Stimulated activated CD4-positive, alpha-beta T cell treated with anti-CD3 and anti-CD28 coated beads, TNF-alpha, amount 100 ng/mL, for 48 hours (primary cell): ENCODE measurements at places on chromosomes 7 and 10.

DNA sequence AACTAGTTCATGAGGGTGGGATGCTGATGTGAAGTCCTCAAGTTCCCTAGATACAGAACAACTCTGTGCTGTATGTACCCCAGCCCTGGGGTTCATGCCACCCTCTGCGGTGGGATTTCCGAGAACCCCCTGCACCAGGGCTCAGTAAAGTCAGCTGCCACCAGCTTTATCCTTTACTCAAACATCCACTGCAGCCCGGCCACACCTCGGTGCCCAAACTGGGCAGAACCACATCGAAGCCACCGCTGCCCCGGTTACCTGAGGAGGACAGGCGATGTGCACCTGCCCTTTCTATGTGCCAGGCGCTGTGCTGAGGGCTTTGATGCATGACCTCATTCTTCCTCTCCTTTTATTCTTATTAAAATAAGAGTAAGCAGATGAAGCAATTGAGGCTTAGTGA lies 9.9 kb upstream of the CALML5 start:
- DNase-seq, result no peak

- DNase-seq, result no peak
Measured at GRCh38 chr10:126128581-126128980, 232.2 kb downstream of the FANK1 start.

DNA sequence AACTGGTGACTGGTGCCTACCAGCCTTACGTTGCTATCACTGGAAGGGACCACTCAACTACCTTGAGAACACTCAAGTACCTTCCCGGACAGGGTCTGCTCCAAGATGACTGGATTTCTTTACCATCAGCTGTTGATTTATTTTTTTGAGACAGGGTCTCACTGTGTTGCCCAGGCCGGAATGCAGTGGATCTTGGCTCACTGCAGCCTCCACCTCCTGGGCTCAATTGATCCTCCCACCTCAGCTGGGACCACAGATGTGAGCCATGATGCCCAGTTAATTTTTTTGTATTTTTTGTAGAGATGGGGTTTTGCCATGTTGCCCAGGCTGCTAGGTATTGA lies 45.2 kb upstream of the DLG5 start:
- DNase-seq, result no peak

DNA sequence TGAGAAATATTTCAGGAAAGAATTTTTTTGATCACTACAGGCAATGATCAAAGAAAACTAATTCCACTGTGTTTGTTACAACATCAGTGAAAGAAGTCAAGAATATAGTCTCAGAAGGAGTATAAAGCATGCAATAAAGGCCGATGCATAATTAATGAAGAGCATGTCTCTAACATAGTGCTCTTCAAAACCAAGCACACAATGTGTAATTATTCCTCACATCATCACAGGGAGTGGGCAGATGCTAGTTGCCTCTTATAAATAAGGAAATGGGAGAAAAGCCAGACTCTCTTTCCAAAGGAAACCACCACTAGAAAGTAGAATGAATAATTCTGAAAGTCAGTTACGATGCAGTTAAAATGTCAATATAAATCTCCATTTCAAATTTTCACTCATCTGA lies 220.1 kb downstream of the TEX36 start:
- DNase-seq, result no peak

GRCh38 chr10:69466158-69466490 lies 14.9 kb downstream of the TSPAN15 start:
- DNase-seq, result no peak

DNA sequence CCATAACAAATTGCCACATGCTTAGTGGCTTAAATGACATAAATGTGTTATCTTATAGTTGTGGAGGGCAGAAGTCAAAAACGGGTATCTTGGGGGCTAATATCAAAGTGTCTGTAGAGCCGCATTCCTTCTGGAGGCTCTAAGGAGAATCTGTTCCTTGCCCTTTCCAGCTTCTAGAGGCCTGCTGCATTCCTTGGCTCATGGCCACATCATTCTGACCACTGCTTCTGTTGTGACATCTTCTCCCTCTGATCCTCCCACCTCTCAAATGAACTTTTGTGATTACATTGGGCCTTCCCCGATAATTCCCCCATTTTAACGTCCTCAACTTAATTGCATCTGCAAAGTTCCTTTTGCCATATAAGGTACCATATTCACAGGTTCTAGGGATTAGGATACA lies 76.1 kb downstream of the CYP26A1 start:
- no peak for DNase-seq

- DNase-seq, result no peak
Measured at GRCh38 chr7:131674131-131674530, 117.7 kb upstream of the PODXL start.

DNA sequence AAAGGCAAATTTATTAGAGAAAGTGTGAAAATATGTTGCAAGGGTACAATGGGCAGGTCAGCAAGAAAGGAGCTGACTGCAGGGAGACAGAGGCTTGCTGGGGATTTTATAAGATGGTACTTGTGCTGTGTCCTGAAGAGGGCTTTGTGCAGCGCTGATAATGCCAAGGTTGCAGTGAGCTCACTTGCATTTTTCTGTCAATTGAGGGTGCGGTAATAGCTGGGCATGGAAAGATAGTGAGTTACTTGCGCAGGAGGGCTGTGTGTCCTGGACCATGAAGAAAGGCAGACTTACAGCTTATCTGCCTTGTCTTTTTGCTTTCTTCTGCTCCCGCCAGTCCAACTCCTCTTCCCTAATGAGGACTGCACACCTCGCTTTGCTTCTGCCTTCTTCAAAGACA lies 12.5 kb downstream of the CDC123 start:
- no peak for DNase-seq

DNA sequence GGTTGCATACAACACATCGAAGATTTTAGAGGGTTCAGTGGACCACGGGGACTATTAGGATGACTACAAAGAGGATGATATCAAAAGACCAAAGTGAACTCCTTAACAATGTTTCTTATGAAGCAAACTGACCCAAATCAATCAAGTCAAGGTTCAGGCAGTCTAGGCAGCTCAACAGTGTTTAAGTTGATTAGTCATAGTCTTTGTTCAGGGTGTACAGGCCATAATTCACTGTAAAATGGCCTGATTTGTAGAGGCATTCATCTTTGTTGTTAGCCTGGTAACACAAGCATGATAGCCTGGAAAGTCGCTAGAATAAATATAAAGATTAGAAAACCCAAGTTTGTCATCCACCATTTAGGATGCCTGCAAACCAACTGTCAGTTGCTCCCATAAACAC lies 32.6 kb downstream of the ANTXRL start:
- DNase-seq, result no peak

GRCh38 chr7:88090240-88090639 lies 129.6 kb downstream of the SRI start:
- no peak for DNase-seq

DNA sequence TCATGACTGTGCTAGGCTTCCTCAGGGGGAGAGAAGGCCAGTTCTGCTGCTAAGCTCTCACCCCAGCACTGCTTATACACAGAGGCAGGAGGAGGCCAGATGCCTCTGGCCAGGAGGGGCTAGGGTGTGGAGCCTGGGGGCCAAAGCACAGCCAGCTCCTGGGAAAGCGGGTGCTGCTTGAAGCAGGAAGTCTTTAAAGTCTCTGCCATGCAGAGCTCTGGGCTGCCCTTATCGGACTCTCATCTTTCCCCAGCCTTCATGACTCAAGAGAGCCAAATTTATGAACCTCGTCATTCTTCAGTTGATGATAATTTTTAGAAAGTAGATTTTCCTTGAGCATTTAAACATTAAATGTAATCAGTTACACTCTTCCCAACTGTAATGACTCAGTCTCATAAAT lies 11.2 kb upstream of the TSPAN14 start:
- no peak for DNase-seq

DNA sequence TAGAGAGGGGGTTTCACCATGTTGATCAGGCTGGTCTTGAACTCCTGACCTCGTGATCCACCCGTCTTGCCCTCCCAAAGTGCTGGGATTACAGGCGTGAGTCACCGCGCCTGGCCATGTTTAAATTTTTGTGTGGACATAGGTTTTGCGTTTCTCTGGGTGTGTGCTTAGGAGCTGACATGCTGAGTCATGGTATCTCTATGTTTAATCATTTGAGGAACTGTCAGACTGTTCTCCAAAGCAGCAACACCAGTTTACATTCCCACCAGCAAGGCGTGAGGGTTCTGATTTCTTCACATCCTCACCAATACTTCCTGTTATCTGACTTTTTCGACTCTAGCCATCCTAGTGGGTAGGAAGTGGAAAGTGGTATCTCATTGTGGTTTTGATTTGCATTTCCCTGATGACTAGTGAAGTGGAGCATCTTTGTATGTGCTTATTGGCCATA lies 153.7 kb downstream of the DNAJB6 start:
- DNase-seq, result peak; percentile 21

DNA sequence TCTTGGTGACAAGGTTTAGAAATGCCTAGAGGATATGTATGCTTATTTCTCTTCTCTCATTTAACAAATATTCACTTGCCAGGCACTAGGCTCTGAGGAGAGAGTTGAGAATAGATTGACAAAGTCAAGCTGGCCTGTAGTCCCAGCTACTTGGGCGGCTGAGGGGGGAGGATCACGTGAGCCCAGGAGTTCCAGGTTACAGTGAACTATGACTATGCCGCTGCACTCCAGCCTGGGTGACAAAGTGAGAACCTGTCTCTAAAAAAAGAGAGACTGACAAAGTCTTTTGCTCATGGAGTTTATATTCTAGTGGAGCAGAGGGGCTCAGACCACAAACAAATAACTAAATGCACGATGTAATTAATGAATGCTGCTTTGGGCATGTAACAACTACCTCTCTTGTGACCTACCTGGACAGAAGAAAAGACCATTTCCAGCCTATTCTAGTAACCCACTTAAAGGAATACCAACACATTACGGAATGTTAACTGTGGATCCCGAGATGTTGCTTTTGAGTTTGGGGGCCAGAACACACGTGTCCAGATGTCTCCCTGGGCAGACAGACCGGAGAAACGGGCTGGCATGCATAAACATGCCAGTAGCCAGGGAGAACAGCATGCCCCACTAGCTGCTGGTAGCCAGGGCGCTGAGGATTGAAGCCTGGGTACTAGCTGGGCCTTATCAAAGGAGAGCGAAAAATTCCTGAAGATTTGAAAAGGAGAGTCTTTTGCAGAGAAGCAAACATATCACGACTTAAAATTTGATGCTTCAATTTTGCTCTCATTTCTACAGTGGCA lies 2.6 kb upstream of the BMPR1A start:
- DNase-seq, result no peak

GRCh38 chr7:1431634-1432380 lies 27.5 kb downstream of the MICALL2 start:
- no peak for DNase-seq

- DNase-seq, result no peak
Measured at GRCh38 chr7:6158424-6159096, 113.9 kb downstream of the CYTH3 start.

DNA sequence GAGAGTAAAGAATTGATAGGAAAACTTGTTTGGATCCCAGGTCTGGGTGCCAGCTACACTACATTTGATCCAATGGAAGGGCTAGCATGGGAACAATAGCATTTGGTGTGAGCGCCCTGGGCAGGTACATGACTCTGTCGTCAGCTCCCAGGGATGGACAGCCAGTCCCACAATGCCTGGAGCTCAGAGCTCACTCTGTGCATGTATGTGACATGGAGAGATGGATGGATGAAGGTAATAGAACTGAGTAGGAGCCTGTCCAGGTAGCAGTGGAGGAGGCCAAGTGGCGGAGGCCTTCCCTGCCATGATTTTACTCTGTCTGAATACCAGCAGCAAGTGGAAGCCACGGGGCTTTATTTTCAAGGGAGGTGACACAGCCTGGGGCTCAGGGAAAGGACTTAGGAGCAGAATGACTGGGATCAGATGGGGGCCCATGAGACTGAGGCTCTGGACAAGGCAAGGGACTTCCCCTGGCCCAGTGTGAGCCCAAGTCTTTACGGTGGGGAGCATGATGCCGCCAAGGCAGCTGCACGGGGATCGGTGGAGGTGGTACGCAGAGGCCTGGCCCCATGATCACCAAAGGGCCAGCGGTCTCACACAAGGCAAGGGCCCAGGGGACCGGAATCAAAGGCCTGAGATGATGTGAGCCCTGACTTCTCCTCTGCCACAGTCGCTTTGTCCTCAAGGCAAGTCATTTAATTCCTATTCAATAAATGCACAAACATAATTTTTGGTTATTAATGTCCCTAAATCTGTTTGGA lies 5.9 kb downstream of the PTPRE start:
- no peak for DNase-seq

- DNase-seq, result no peak
Measured at GRCh38 chr10:107081644-107082043, 82.9 kb downstream of the SORCS1 start.

GRCh38 chr10:75508814-75509306 lies 77.4 kb downstream of the LRMDA start:
- no peak for DNase-seq

DNA sequence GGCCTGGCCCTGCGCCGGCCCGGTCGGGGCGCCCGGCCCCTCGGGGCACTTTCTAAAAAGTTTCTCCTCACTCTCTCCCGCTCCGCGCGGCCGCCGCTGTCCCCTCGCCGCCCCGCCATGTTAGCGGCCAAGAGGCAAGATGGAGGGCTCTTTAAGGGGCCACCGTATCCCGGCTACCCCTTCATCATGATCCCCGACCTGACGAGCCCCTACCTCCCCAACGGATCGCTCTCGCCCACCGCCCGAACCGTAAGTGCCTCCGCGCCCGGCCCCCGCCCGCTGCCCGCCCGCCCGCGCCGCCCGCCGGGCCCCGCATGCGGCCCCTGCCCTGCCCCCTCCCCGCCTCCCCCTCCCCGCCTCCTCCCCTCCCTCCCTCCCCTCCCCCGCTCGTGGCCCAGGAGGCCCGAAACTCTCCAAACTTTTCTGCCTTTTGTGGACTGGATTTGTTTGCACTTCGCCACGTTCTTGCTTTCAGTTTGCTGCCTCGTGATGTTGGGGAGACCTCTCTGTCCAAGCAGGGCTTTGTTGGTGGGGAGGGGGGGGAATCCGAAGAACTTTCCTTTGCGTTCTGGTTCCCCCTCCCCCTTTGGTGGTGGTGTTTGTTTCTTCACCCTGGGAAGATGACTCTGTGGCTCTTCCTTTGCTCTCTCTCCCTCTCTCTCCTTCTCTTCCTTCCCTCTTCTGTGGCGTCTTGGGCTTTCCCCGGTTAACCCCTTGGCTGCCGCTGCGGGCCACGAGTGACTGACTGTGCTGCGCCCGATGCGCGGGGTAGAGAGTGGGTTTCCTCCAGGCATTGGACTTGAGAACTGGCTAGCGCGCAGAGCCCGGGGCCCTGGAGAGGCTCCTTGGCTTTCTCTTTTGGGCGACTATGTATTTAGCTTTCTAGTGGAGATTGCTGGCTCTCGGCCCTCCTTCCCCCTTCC lies 1.6 kb downstream of the TCF7L2 start:
- no peak for DNase-seq
